ENCODE measurements at places on chromosomes 2 and 18. TPM values are rescaled to one million over a fixed set of nuclear protein-coding genes. Genes with fewer than 3 reads are reported as not detected.

FOXD4L1 gene
- total RNA-seq = 0.10 TPM

- no peak for DNase-seq
Observed at GRCh38 chr2:166784296-166784946, 103.9 kb upstream of the XIRP2 start.

- DNase-seq = no peak
Observed at GRCh38 chr2:102359527-102359926, 3.9 kb downstream of the IL18R1 start.

- DNase-seq = no peak
Observed at GRCh38 chr18:67239826-67240225, 276.7 kb downstream of the DSEL start.

GRCh38 chr2:171568089-171568488, 45.8 kb downstream of the CYBRD1 start:
- DNase-seq = peak; percentile 40

DNA sequence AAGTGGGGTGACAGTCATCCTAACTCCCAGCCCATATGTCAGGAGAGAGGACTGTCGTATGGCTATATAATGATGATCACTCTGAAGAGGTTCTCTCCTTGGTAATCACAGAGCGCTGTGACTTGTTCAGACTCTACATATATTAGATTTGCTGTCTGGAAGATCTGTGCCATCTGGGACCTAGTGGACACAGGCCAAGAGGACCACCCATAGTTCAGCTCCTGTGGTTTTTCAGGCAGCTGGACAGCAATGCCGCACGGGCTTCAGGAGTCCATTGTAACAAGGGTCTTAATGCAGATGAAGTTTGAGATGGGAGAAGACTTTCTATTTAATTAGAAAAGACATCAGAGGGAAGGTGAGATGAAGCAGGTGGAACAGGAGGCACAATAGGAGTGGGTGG, 40.1 kb upstream of the EPHA4 start:
- no peak for DNase-seq

Data from RPMI7951 (cell line).